ENCODE measurements at places on chromosomes 5 and 9.

GRCh38 chr5:1709171-1709803 lies 90.3 kb downstream of the MRPL36 start:
- no peak for DNase-seq

- DNase-seq = no peak
These were observed 207.7 kb downstream of the PDE4D start for GRCh38 chr5:59685793-59686192.

DNA sequence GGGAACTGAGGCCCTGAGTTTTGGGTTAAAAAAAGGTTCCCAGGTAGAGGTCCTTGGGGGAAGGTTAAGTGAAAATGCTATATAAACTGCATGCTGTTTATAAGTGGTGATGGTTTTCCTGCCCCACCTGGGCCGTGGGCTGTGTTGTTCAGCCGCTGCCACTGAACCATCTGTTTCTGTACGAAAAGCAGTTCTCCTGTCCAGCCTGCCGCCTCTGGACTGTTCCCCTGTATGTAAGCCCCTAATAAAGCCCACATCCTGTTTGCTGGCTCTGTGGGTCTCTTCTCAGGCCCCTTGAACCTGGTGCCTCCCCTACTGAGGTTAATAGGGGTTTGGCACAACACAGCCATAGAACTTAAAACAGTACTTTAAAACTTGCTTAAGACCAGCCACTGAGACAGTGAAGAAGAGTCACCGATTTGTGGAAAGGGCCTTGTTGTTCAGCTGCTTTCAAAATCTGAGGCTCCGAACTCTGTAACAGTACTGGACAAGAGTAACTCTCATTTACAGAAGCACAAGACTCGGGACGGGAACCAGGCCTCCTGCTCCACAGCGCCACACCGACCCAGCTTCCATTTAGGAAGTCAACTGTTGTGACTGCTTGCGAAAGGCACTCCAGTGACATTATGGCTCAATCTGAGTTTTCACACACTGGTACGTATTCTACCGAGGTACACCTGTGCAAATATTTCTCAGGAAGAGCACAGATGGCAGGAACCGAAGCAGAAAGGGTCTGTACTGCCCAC lies 192.5 kb downstream of the CDK5RAP2 start:
- no peak for DNase-seq

GRCh38 chr5:95035891-95036685 lies 248.8 kb downstream of the MCTP1 start:
- DNase-seq = no peak

DNA sequence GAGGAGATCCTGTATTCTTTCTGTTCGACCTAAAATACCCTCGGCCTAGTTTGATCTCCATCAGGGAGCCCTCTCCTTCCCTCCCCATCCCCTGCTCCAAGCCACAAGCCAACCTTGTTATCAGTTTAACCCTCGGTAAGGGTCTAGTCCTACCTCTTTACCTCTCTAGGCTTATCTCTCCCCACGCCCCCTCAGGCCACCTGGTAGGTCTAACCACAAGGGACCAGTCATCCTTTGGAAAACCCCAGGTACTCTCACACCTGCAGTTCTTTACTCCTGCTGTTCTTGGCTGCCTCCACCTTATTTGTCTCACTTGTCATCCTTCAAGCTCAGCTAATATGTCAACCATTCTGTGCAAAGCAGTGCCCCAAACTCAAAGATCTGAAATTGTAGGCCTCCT lies 78.7 kb downstream of the RAD23B start:
- no peak for DNase-seq

- DNase-seq = no peak
These were observed 19.3 kb upstream of the PPP2CA start for GRCh38 chr5:134245101-134245604.

DNA sequence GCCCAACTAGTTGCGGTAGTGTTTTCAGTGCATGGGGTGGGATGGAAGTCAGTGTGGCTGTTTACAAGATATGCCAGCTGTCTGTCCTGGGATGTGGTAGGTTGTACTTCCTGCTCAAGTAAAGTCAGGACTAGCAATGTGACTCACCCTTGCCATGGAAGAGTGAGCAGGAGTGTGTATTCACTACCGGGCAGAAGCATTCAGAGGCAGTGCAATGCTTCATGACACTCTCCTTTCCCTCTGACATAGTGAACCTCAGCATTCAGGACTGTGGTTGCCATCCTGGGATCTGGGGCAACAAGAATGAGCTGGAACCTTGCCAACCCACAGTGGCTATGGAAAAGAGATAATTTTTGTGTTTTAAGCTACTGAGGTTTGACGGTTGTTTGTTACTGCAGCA lies 68.9 kb downstream of the BOD1 start:
- no peak for DNase-seq

DNA sequence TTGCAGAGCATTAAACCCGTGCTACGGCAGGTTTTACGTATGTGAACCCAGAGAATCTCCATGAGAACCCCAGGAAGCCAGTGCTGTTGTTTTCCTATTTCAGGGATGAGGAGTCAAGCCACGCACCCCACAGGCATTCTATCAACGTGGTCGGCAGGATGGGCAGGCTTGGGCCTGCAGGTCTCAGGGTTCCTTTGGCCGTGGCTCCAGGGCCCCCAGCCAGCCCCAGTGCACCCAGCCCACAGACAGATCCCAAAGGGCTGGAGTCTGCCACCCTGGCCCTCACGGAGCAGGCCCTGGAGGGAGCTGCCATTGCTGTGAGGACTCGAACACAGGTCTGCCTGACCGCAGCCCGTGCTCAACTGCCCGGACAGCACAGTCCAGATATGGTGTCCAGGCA lies 77.1 kb upstream of the STXBP1 start:
- DNase-seq = no peak

DNA sequence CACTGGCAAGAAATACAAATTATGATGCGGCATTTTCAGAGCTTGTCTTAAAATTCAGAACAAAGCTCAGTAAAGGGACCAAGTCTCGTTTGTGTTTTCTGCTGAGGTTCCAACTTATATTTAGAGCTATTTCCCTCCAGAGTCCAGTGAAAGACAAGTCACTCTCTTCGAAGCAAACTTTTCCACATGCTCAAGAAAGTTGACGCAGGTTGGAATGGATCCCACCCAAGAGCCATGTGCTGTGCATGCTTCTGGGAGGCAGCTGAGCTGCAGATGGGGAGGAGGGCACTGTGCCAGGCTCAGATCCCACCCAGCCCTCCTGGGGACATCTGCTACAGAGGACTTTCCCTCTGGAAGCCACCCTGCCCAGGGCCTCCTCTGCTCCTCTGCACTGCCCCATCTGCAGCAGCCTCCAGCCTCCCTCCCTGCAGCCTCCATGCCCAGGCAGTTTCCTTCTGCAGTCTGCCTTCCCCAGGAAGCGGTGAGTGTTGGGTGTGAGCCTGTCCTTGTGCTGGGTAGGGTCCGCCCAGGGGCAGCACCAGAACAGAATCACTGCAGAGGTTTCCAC lies 75.3 kb downstream of the COL23A1 start:
- DNase-seq = no peak

GRCh38 chr5:72151169-72151568 lies 43.9 kb downstream of the MAP1B start:
- DNase-seq = no peak

GRCh38 chr5:59660737-59661136 lies 232.8 kb downstream of the PDE4D start:
- no peak for DNase-seq

DNA sequence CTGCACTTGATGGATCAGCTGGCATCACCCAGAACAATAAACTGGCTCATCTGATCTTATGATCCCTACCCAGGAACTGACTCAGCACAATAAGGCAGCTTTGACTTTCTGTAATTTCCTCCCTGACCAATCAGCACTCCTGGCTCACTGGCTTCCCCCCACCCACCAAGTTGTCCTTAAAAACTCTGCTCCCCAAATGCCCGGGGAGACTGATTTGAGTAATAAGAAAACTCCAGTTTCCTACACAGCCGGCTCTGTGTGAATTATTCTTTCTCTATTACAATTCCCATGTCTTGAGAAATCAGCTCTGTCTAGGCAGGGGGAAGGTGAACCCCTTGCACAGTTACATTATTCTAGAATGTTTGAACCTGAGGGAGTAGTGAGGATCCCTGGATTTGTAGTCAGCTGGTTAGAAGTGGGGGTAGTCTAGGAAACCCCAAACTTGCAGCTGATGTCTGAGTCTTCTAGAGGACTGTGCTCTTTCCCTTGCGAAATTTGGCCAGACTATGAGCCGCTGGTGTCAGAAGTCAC lies 111.7 kb upstream of the NEK6 start:
- DNase-seq = no peak

DNA sequence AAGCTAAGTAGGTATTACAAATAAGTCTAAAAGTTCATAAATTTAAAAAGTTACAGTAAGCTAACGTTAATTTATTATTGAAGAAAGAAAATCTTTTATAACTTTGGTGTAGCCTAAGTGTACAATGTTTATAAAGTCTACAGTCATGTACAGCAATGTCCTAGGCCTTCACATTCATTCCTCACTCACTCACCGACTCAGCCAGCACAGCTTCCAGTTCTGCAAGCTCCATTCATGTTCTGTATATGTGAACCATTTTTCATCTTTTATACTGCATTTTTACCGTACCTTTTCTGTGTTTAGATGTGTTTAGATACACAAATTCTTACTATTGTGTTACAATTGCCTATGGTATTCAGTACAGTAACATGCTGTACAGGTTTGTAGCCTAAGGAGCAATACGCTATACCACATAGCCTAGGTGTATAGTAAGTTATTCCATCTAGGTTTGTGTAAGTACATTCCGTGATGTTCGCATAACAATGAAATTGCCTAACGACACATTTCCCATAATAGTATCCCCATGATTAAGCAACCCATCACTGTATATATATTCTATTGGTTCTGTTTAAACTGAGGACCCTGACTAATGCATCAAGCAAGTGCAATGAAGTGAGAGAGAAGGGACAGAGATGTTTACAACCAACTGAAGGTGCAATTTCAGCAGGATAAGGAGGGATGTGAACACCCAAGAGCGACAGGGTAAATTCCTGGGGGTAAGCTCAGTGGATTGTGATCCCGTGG lies 88.9 kb upstream of the TRIO start:
- DNase-seq = no peak

GRCh38 chr5:154352960-154353548 lies 92.7 kb upstream of the SAP30L start:
- DNase-seq = no peak

- no peak for DNase-seq
These were observed 59.2 kb downstream of the MED10 start for GRCh38 chr5:6319116-6319515.

DNA sequence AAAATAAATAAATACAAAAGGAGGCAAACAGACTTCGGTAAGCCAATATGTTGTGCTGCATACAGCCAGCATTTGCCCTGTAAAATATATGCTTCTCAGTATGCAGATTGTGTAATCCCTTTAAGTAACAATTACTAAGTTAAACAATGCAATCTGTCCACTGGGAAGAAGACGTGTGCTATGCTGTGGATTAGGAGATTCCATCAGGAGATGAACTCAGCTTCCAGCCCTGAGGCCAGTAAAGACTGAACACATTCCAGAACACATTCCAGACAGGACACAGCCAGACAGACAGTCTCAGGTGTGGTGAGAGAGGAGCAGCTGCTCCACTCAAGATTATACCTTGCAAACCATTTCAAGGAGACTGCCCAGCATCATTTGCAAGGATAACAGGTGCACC lies 97.8 kb downstream of the MPDZ start:
- no peak for DNase-seq

DNA sequence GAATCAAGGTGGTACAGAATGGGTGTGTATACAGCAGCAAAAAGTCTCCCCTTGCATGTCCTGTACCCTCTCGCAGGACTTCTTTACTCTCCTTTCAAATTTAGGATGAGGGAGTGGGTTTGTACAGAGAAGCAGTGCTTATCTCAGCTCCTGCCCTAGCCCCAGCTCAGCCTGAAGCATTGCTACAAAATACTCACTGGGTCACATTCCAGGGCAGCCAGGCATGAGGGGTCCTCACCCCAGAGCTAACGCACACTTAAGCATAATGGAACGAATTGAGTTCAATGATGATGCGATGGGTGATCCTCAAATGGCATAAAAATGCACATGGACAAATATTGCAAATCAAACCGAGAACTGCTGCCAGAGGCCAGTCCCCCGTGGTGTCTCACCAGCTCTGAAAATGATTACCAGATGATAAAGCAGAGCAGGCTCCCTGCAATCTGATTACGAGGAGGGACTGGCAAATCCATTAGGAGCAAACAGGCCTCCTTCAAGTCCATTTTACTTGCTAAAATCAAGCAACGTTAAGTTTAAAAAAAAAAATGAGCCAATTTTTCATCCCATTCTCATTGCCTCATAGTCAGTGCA lies 231.6 kb upstream of the TAS2R1 start:
- DNase-seq = no peak

GRCh38 chr9:86939321-86939720 lies 8.0 kb downstream of the GAS1 start:
- DNase-seq = no peak

DNA sequence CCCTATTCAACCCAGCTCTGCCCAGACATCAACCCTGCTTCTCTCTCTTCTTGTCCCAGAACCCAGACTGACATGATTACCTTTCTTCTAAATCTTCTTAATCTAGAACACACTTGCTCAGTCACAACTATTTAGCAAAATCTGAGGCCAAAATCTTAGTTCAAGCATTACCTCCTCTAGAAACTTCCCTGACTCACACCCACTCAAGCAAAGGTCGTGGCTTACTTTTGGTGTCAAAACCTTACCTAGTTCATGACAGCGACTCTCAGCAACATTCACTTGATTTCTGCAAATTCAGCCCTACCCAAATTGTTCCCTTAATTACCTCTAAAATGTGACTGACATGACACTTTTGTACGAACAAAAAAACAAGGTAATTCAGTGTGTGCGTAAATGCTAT lies 130.2 kb downstream of the TLE1 start:
- DNase-seq = no peak

DNA sequence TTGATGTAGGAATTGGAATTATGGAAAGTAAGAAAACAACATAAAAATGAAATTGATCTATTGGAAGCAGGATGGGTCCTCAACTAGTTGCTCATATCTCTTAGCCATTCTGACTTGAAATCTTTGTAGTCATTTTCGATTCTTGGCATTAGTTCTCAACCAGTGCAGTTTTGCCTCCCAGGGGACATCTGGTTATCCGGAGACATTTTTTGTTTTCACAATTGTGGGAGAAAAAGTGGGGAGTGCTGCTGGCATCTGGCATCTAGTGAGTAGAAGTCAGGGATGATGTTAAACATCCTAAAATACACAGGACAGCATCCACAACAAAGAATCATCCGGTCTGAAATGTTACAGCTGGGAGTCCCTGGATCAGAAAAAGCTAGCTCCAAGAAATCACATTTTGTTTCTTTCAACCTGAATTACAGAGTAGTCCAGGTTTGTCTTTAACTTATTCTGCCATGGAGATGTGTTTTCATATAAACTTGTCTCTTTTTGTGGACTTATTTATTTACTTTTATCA lies 74.9 kb downstream of the FBXL7 start:
- no peak for DNase-seq

GRCh38 chr9:3285365-3286161 lies 240.2 kb downstream of the RFX3 start:
- DNase-seq = no peak

DNA sequence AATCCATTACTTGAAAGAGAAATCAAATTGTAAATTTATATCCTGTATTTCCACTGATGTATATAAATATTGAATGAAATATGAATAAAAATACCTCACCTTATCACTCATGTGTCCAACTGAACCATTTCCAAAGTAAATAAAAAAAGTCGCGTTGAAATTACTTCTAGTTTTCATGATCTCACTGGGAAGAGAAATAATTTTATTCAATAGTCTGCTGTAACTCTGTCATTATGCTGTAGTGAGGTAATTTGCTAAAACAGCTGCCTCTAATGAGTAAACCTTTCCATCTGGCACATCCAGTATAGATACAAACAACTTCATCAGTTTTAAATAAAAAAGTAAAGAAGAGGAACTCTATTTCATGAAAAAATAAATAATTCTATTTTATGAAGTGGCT lies 611.5 kb downstream of the ZNF608 start:
- DNase-seq = no peak
